ENCODE measurements at places on chromosomes 4 and X.

DNA sequence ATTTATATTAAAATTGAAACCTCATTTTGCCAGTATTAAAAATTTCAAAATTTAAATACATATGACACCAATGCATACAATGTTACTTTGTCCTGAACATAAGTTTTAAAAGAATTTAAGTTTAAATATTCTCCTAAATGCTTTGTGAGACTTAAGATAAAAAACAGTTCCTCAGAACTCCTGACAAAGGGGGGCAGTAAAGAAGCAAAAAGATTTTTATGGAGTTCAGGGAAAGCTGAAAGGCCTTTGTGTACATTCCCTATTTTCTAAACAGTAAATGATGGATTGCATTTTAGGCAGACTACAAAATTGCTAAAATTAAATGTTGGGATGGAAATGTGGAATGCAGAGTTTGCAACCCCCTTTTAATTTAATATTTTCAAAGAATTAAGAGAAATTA lies 81.7 kb downstream of the SNCA start:
- DNase-seq, result peak; percentile 5

GRCh38 chrX:10617186-10617998 lies 3.0 kb downstream of the MID1 start:
- DNase-seq, result no peak

DNA sequence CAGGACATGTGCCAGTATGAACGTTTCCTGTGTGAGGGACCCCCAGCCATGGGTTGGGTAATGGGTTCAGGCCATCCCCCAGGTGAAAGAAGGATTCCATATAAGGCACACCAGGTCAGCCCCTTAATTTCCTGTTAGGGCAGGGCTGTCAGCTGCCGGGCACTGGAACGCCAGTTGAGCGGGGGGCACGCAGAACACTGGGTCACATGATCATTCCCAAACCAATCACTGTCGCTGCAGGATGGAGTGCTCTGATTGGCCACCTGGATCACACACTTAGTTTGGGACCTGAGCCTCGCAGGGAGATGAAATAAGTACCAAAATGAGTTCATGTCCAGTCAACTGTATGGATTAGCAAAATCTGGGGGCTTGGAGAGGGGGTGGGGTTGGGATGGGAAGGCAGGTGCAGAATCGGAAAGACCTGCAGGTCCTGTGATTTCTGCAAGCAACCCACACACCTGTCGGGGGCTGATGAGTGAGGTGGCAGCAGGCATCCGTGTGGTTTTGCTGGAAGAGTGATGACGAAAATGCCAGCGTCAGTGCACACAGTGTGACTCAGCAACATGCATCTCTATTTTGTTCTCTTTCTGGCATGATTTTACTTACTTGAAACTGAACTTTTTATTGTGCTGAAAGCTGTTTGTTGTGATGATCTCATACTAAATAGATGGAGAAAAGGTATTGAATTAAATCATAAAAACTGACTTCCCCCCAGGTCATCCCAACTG lies 32.2 kb downstream of the RNF212 start:
- DNase-seq, result peak; percentile 35

DNA sequence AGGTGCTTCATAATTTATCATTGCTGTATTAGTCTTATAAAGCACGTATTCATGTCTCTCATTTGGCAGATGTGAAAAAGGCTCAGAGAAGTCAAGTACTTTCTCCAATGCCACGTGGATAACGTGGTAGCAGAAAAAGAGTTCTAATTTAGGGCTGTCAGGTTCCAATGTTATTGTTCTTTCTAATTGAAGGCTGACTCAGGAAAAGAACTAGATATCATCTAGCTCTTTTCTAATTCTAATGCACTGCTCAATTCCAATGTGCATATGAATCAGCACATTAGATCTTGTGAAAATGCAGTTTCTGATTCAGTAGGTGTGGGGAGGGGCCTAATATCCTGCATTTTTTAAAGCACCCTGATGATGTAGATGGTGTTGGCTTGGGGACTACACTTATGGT lies 22.8 kb downstream of the AGA start:
- no peak for DNase-seq

GRCh38 chr4:8664031-8664805 lies 71.7 kb downstream of the CPZ start:
- DNase-seq, result no peak

DNA sequence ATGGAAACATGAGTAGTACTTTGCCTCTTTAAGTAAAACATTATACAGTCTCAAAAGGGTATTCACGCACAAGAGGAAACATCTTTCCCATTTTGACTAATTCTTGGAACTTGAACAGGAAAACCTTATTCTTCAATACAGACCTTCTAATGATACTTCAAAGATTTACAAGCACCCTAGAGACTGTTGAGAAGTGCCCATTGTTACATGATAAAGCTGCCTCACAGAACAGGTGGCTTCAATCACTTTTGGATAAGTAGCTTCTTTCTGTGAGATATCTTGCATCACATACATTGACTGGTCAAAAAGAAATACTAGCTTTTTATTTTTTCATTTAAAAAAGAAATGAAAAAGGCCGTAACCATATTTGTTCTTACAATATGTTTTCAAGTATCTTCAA lies 219.4 kb downstream of the EPHA5 start:
- DNase-seq, result no peak

GRCh38 chr4:155569960-155570515 lies 96.6 kb upstream of the GUCY1A1 start:
- DNase-seq, result no peak

- no peak for DNase-seq
Measured at GRCh38 chr4:187069398-187069797, 345.7 kb upstream of the FAT1 start.

GRCh38 chrX:122092360-122092759 lies 1045.0 kb downstream of the GLUD2 start:
- DNase-seq, result no peak

DNA sequence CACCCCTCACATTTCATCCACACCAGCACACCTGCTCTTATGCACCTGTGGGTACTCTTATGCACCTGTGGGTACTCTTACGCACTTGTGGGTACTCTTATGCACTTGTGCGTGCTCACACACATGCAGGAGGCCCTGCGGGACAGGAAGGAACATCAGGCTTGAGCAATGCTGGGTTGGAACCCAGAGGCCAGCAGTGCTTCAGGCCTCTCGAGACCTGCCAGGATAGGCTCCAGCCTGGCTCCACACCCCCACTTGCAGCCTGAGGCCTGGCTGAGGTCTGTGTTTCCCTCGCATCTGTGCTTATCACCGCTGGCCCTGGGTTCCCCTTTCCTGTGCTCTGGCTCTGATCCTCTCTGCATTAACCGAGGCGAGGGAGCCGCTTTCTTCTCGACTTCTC lies 34.7 kb downstream of the SORCS2 start:
- DNase-seq, result no peak

GRCh38 chrX:68686097-68686977 lies 38.9 kb downstream of the STARD8 start:
- DNase-seq, result no peak

- DNase-seq, result no peak
Measured at GRCh38 chrX:24828147-24828546, 134.4 kb downstream of the POLA1 start.

DNA sequence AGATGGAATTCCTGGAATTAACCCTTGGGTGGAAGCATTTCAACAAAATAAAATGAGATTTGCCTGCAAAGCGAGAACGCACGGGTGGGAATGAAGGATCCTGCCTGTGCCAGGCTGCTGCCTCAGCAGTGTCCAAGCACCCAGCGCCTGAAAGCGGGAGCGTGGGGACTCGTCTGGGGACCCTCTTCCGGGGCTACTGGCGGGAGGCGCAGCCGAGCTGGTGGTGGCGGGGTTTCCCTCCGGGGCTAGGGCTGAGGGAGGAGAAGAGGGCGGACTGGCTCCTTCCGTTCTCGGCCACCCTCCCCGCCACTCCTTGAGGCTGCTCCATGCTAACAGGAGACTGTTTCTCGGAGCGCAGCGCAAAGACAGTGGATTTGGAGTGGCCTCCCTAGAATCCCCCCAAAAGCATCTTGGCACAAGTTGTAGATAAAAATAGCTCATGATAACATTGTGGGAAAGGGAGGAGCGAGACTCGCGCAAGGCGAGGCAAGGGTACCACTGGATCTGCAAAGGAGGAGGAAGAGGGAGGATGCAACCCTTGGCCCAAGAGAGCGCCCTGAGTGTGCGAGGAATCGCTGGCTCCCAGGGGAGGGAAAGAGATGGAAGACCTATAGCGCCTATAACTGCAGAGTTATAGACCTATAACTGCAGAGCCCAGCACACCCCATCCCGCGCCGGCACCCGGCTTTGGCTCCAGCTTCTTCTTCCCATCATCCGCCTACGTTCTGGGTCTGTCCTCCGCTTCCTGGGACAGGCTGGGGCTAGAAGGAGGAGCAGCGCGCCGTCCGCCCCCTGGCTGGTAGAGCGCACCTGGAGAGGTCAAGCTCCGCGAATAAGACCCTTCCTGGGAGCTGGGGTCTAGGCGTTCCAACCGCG lies 1.3 kb downstream of the HS3ST1 start:
- no peak for DNase-seq

DNA sequence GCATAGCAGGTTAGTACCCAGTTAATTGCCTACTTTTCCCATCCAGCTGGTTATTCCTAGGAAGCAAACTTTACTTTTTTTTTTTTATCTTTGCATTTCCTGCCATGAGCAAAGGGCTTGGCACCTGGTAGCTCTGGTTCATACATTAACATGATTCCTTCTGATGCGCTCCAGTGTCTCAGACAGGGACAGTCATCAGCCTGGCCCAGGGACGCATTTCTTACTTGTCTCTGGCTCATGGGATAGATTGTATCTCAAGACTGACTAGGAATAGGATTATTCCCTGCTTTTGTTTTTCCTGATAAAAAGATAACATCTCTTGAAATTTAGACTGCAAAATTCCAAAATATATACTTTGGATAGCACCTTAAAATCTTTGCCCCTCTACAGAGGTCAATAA lies 571.5 kb upstream of the TENM3 start:
- DNase-seq, result no peak

DNA sequence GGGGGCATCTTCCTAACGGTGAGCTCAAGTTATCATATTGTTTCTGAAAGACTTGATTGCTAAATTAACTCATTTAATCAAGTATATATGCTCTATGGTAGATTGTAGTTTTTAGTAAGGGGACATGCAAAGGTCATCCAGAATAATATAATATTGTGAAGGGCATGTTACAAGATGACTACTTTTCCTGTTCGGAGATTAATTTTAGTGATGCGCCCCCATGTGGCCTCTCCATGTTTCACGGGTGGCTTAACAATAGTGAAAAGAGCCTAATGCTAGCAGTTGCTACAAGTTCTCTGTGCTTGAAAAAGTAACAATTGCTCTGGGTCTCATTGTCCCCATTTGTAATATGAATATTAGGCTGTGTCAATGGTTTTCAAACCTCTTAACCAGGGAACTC lies 12.2 kb downstream of the SMPX start:
- peak; percentile 45 for DNase-seq
